Cardiac muscle cell (in vitro differentiated cells and primary cell): ENCODE measurements at places on chromosomes 12 and 14.
A peak's percentile ranks its signal among the peaks of the same experiment; 100 is the strongest.

DNA sequence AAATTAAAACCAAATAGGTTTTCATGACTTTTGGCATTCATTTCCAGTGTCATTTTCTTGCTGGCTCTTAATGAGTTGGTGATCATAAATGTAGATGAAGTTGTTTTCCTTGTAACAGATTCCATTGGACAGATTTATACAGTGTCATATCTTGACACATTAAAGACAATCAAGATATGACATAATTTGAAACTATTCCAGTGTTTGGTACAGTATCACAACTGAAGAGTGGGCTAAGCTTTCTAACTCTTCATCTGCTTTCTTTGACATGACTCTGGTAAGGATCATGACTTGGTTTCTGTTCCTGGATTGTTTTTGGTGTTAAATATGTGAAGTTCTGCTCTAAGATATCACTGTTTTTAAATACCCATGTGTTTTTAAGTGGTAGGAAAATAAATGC lies 289.6 kb downstream of the NAV3 start:
- no peak for DNase-seq

GRCh38 chr14:71243697-71244096 lies 336.4 kb downstream of the PCNX1 start:
- DNase-seq: peak; percentile 51

GRCh38 chr12:106246891-106247673 lies 738 bp downstream of the CKAP4 start:
- peak; percentile 77 for DNase-seq

DNA sequence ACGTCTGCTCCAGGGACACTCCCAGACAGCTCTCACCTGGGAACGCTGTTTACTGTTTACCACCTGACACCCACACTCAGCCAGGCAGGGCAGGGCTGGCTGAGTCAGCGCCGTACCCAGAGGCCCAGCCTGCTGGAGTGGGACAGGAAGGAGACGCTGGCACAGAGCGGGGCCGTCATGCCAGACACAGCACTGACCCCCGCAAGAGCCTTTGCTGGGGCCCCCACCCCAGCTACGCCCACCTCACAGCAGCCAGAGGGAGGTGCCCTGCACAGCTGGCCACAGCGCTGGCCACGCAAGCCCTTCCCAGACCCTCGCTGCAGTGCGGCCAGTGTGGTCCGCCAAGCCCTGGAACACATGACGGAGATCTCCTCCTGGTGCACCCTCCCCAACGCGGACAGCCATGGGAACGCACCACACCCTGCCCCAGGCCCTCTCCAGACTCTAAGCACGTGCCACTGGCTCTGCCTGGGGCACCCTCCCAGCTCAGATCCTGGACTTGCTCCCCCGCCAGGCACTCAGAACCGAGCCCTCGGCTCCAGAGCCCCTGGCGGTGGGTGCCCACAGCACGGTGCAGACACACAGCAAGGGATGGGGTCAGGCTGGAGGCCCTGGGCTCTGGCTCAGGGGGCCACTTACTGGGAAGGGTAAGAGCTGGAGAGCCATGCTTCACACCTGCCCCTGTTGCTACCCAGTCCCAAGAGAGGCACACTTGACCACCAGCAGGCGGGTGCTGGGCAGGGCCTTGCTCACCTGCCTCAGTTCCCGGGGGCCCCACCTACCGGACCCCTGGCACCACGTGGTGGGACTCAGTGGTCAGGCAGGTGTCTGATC lies 5.7 kb downstream of the AHNAK2 start:
- no peak for DNase-seq

GRCh38 chr14:82602794-82603193 lies 1069.1 kb upstream of the SEL1L start:
- no peak for DNase-seq

GRCh38 chr12:56695327-56696101 lies 7.4 kb upstream of the PTGES3 start:
- no peak for DNase-seq

DNA sequence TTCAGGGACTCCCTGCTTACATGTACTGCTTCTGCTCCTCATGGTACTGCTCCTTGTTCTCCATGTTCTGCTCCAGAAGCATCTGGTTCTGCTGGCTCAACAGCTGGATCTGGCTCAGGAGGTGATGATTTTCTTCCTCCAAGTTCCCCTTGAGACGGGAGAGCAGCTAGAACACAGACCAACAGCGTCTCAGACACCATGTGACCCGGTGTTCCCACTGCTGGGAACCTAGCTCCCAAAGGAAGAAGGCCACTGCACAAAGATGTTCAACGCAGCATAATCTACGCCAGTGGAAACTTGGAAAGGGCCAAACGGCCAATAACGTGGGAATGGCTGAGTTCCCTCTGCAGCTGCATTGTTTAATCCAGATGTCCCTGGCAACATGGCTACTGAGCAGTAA lies 49.6 kb upstream of the GPR68 start:
- DNase-seq: no peak

- DNase-seq: no peak
These were observed 769 bp downstream of the EXOC3L4 start for GRCh38 chr14:103095210-103095778.

GRCh38 chr12:54560374-54560858 lies 11.0 kb downstream of the PDE1B start:
- peak; percentile 89 for DNase-seq

DNA sequence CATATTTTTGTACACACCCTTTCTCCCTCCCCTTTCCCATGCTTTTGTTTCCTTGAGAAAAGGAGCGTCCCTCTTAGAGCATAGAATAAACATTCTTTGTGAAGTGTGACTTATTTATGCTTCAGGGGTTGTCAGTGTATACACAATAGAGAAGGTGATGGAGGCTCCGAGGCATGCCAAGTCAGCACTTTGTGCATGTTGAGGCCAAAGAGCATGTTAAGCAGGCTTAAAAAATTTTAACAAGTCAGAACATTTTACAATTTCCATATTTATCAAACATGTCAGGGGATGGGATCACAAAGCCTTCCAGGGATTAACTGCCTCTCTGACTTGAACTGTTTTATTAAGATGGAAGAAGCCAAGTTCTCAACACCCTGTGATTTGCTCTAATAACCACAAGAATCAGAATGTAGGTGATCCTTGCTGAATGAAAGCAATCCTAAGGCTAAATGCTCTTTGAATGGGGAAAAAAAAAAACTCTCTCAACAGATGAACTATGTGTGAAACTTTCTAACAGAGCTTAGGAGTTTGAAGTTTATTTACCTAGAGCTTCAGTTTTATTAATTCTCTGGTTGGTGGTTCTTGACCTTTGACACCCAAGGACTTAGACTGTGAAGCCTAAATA lies 223.1 kb downstream of the RAD51B start:
- DNase-seq: no peak

DNA sequence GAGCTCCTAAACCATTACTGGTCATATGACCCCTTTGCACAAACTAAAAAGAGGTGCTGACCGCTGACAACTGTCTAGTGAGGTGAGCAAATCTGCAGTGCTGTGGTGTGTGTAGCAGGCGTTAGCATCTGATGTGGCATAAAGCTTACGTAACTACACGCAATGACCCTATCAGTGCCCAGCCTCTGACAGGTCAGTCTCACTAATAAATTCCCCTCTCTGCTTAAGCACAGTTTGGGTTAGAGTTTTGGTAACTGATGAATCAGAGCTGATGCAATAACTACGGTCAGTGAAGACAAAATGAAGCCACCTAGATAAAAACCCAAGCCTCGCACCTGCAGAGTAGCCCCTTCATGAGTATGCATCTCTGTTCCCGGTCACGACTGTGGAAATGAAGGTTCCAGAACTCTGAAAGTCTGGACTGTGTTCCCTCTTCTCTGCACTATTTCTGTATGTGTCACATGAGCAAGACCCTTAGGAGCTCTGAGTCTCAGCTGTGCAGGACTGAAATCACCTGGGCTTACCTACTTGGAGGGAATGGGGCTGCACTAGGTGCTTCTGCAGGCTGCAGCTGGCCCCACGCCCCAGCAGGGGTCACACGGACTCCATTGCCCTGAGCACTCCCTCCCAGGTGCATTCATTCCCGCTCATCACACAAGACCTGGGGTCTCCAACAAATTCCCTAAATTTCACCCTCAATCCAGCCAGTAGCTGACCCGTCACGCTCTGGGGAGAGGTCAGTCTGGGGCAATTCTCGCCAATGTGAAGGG lies 54.4 kb downstream of the RIMBP2 start:
- DNase-seq: no peak

DNA sequence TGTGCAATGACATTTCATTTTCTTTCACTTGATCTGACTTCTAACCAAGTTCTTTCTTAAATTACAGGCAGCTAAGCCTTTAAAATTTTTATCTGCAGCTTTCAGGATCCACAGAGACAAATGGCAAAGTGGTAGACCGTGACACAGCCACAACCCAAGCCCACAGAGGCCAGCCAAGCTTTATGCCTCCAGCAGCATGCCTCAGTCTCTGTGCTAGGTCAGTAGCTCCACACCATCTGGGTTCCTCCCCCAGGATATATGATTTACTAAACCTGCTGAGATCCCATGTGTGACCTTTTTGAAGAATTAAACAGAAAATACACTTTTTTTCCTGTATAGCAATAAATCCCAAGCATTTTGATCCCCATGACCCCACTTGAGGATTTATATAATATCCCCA lies 290.4 kb upstream of the CAND1 start:
- no peak for DNase-seq

GRCh38 chr12:5620896-5621295 lies 189.0 kb downstream of the NTF3 start:
- no peak for DNase-seq

DNA sequence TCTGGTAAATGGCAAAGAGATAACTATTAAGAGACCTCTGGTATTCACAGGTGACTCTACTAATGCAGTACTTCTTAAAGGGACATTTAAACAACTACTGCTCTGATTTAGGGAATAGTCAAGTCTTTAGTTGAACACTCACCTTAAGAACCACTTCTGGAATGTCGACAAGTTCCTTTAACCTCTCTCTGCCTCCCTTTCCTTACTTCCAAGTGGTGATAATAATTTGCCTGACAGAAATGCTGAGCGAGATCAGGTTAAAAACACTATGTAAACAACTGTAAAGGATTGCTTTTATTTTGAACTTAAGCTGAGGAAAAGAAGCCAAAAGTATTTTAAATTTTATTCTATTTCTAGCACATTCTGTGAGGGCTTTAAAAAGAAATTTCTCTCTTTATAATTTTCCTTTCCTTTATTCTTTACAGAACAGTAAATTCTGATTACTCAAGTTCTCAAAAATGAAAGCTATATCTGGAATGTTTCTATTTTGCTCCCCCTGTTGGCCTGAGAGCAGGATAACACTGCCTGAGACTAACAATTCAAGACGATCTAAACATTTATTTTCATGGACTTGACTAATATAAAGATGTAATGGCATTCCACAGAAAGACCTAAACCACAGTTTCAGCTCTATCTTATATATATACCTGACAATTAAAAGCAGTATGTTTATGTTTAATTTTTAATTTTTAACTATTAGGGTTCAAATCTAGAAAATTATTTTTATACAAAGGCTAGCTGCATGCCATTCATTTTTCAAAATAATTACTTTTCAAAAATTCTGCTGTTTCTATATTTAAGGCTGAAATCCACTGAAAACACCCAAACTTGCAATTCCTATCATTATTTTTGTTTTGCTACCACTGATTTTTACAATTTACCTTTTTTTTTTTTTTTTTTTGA lies 29.2 kb downstream of the ZCCHC8 start:
- DNase-seq: peak; percentile 63

- DNase-seq: peak; percentile 40
These were observed 2.8 kb downstream of the PIANP start for GRCh38 chr12:6697584-6698351.

GRCh38 chr12:69457433-69457832 lies 12.8 kb upstream of the FRS2 start:
- no peak for DNase-seq

DNA sequence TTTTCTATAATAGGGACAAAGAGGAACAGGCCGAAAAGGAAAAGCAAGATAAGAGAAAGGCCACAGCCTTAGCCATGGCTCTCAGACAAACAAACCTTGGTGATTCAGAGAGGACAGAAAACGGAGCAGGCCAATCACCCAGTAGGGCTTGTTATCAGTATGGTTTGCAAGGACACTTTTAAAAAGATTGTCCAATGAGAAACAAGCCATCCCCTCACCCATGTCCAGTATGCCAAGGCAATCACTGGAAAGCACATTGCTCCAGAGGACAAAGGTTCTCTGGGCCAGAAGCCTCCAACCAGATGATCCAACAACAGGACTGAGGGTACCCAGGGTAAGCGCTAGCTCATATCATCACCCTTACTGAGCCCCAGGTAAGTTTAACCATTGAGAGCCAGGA lies 243.8 kb upstream of the BTG1 start:
- DNase-seq: no peak

GRCh38 chr12:108580531-108580930 lies 17.4 kb downstream of the TMEM119 start:
- peak; percentile 39 for DNase-seq

DNA sequence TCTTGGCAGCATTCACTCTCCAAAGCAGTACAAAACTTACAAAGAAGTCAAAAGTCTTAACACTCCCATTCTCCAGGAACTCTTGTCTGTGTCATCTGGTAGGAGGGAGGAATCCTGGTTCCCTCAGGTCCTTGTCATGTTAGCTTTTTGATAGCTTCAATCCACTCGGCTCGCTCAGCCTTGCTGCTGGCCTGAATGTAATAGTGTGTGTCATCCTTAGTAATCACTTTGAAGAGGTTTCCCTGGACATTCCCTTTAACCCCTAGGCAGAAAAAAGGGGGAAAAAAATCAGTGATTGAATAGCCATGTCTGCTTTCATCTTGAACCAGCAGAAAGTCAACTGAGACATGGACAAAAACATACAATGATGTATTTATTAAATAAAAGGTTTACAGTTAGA lies 24.8 kb downstream of the PLEK2 start:
- no peak for DNase-seq

GRCh38 chr14:61103541-61104339 lies 122.7 kb downstream of the SLC38A6 start:
- DNase-seq: no peak

GRCh38 chr12:28369483-28369882 lies 179.2 kb downstream of the CCDC91 start:
- DNase-seq: no peak

GRCh38 chr14:36553656-36554260 lies 28.7 kb downstream of the NKX2-8 start:
- peak; percentile 68 for DNase-seq

DNA sequence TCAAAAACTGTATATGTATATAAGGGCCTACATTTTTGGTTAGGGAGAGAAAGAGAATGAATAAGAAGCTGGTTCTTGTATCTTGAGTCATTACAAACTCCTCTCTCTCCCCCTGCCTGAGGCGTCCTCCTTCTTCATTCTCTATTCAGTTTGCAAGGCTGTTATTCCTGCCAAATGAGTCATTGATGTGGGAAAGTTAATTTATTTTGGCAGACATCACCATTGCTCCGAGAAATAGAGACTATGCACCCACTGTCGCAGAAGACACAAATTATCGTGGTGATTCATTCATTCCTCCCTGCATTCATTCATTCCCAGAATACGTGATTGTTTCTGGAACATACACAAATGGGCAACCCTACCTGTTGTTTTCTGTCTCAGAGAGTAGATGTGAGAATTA lies 112.5 kb upstream of the MED13L start:
- peak; percentile 94 for DNase-seq

- DNase-seq: no peak
These were observed 9.2 kb upstream of the MYF6 start for GRCh38 chr12:80698256-80698655.
